ENCODE measurements at places on chromosomes 6 and 20.

GRCh38 chr6:101146389-101146788 is 247.1 kb upstream of the GRIK2 start:
- DNase-seq = no peak

DNA sequence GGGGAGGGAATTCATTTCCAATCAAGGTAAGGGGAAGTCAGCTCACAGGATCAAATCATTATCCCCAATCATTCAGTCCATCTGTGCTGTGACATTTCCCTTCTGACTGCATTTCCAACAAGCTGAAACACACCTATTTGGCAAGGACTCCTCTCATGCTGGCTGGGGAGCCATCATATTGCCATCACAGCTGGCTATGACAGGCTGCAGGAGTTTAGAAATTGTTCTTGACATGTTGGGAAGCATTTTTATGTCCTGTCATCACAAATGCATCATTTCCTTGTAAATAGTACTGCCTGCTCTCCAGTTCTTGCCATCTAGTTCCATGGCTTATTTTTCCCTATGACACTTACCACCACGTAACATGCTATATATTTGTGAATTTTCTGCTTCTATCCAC is 113.9 kb upstream of the TMEM170B start:
- DNase-seq = no peak

GRCh38 chr6:10719296-10719963 is 3.4 kb upstream of the TMEM14C start:
- DNase-seq = no peak

GRCh38 chr20:53413186-53413631 is 180.4 kb downstream of the ZNF217 start:
- peak; percentile 79 for DNase-seq

- DNase-seq = no peak
Observed at GRCh38 chr6:40074306-40075055, 140.2 kb upstream of the MOCS1 start.

DNA sequence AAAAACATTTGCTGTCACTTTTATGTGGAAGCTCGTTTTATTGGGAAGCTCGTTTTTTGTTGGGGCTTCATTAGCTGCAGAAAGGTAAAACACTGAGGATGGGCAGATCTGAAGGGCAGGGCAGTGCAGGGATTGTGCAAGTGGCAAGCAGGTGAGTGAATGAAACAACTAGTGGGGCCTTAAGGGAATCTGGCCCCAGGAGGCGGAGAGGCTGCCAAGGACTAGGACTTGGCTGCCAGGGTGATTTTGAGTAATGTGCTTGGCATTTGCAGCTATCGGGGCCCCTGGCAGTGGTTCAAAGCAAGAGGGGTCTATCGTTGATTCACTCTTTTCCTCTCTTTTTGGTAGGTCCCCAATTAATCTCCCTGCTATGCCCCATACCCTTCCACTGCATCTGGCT is 11.5 kb downstream of the IL22RA2 start:
- DNase-seq = no peak

GRCh38 chr6:150806790-150807189 is 58.7 kb upstream of the MTHFD1L start:
- no peak for DNase-seq

All from iPS-NIHi11 (cell line).